GM10248 (cell line): ENCODE measurements at places on chromosomes 3 and 15.

- DNase-seq: no peak
Measured at GRCh38 chr15:85755471-85755870, 39.3 kb downstream of the KLHL25 start.

DNA sequence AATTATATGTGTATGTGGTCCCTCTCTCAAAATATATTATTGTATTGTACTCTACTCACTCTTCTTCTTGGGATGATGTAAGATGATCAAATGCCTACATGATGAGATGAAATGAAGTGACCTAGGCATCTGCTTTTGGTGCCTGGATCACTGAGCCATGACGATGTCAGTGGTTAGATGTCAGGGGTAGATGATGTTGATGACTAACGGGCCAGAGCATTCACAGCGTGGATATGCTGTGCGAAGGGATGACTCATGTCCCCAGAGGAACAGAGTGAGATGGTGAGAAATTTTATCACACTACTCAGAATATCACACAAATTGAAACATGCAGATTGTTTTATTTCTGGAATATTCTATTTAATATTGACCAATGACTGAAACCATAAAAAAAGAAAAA is 233.9 kb upstream of the CADM2 start:
- no peak for DNase-seq

- DNase-seq: no peak
Measured at GRCh38 chr15:25903024-25903581, 40.0 kb upstream of the ATP10A start.

- no peak for DNase-seq
Measured at GRCh38 chr3:121998611-121999473, 23.2 kb downstream of the ILDR1 start.

GRCh38 chr15:29097971-29098370 is 171.7 kb downstream of the NSMCE3 start:
- no peak for DNase-seq

- no peak for DNase-seq
Measured at GRCh38 chr3:51408813-51409212, 17.7 kb downstream of the RBM15B start.

- DNase-seq: no peak
Measured at GRCh38 chr3:195105389-195105788, 165.6 kb downstream of the XXYLT1 start.

DNA sequence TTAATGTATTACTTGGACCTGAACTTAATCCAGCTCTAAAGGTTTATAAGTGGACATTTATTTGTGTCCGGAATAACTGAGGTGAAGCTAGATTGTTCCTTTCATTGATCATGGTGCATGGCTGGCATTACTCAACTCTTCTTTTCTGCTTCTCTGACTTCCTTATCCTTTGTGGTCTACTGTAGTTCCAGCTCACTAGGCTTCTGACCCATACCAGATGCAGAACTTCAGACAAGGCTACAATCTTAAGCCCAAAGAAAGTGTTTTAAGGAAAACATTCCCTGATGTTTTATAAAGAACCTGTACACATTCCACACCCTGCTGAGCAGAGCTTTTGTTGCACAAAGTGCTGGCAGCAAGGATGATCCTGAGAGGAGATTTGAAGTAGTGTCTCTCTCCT is 250.8 kb upstream of the TGFBR2 start:
- no peak for DNase-seq

GRCh38 chr15:62639906-62640605 is 402.5 kb upstream of the TPM1 start:
- no peak for DNase-seq

DNA sequence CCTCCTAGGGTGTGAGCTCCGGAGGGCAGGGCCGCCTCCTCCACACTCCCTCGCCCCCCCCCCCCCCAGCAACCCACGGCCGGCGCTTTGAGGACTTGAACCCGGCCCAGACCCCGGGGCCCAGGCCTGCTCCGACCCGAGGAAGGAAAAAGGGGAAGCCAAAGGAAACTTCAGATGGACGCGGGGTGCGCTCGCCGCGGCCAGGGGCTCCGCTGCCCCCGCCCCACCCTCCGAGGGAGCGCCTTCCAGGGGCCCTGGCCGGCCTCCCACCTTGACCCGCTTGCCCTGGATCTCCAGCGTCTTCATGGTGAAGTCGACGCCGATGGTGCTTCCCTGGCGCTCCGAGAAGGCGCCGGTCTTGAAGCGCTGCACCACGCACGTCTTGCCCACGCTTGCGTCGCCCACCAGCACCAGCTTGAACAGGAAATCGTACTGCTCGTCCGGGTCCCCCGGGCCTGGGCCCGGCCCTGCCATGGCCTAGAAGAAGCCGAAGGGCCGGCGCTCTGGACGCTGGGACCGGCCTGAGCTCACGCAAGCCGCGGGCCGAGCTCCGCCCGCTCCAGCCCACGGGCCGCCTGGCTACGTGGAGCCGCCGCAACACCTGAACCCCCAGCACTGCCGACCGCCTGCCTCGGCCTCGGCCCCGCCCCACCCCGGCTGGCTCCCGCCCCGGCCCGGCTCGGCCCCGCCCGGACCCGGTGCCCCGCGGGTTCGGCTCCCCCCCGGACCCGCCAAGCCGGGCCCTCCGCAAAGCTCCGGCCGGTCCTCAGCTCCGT is 400 bp downstream of the RAB43 start:
- no peak for DNase-seq

DNA sequence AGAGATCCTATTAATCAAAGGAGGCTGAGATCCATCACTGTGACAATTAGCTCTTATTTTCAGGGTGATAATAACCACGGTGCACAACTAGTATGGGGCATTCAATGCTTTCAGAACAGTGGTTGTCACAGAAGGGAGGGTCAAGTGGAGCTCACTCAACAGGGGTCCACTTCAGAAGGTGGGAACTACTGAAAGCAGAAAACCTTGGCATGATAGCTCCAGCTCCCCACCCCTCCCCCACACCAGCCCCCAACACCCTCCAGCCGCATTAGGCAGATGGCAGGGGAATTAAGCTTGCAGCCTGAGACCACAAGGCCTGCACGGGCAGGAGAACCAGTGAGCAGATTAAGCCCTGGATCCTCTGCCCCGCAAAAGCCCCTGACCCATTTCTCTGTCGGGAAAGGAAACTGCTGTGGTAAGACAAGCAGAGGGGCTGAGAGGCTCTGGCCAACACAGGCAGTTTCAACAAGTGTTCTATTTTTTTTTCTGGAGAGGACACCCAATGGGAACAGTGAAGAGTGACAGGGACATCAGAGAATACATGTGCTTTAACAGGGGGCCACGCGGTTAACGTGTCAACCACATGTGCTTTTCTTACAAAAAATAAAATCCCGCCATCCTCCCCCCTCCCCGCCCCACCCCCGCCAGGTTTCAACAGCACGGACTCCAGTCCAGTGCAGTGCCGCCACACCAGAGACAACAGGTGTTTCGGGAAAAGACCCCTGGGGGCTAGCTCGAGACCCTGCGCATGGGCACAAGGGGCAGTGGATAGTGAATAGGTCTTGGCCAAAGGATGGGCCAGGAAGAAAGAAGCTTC is 997 bp downstream of the FYCO1 start:
- DNase-seq: peak; percentile 68

- DNase-seq: no peak
Measured at GRCh38 chr15:74425630-74426029, 8.1 kb downstream of the SEMA7A start.

DNA sequence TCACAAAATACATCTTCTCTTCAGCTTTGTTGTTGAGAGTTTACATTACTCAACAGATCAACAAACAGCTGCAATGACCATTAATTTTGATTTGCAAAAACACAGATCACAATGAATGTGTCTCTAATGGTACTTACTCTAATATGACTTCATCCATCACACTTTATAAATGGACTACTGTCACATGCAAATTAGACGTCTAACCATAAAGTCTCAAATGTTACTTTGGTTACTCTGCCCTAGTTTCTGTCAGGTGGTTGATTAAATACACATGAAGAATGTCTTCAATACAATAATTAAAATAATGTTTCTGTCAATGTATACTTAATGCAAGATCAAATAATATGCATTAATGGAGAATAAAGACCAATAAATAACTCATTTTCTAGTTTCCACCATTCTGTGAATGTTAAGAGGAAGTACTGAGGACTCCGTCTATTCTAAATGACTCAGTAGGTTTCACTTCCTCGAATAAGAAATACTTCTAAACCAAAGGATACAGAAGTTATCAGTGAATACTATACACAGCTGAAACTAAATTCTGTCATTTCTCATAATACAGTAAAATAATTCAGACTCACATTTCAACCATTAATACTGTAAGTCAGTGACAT is 145.8 kb downstream of the CBLB start:
- peak; percentile 53 for DNase-seq

- DNase-seq: no peak
Measured at GRCh38 chr3:38367779-38368178, 21.2 kb downstream of the XYLB start.

DNA sequence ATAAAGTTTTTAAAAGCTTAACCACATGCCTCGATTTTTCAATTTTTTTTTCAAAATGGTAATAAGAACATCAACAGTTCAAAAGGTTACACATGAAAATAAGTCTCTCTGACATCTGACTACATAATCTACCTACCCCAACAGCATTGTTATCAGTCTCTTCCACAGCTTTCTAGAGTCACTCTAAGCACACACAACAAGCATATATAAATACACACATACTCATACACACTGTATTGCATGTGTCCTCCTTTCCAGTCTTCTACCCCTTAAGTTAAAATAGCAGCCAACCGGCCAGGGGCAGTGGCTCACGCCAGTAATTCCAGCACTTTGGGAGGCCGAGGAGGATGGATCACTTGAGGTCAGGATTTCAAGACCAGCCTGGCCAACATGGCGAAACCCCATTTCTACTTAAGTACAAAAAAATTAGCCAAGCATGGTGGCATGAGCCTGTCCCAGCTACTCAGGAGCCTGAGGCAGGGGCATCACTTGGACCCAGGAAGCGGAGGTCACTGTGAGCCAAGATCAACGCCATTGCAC is 12.2 kb downstream of the TBL1XR1 start:
- DNase-seq: no peak

DNA sequence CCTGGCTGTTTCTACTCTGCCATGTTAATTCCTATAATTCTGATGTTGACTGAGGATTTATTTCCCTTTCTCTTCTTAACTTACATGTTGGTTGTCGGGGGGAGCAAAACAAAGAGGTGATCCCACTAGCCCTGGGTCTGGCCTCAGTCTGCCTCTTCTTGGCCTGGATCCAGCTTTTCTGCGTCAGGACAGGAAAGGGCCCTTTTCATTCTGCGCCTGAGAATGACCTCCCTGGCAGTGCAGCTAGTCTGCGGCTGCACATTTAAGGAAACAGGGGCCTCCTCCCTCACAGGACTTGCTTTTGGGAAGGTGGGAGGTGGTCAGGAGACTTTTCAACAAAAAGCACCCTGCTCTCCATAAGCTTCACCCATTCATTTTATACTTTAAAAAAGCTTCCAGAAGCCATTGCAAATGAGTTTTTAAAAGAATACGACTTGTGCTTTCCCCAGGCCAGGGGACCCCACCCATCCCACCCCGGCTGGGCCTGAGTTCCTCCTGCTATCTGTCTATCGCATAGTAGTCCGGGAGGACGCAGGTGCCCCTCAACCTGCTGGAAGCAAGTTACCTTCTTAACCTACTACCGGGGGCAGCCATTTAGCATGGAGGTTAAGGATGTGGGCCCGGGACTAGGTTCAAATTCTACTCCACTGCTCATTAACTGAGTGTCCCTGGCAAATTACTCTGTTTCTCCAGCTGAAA is 21.3 kb upstream of the EHD4 start:
- DNase-seq: no peak

GRCh38 chr3:156899951-156900350 is 73.8 kb downstream of the LEKR1 start:
- DNase-seq: no peak

- DNase-seq: no peak
Measured at GRCh38 chr15:92394309-92395097, 822 bp downstream of the ST8SIA2 start.

- DNase-seq: peak; percentile 34
Measured at GRCh38 chr3:5187920-5188418, 462 bp downstream of the EDEM1 start.

DNA sequence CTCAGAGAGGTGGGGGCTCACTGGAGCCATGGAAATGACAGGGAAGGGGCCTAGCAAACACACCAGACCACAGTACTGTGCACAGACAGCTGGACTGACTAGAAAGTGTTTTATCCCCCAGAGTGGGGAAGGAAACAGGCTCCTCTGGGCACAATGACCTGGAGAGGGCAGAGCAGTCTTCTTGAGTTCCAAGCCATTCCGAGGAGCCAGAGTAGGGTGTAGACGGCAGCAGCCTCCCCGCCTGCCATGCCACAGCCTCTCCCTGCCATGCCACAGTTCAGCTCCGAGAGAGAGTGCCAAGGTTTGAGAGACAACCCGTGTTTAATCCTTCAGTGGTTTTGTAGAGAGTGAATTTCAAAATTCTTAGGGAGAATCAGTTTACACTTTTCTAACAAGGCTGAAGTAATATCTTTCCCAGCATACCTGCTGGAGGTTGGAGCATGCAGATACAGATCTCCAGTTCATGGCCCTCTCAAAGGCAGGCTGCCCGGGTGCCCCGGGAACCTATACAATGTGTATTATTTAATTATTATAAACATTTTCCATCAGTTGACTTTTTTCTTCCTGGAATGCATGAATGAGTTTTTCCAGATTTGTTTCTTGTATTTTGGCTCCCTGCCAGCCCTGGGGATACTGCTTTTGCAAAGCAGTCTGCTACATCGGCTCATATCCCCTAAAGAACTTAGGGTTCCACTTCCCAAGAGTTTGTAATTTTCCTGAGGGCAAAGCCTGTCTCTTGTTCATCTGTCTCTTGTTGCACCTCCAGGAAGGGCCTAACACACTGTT is 3.2 kb downstream of the PODXL2 start:
- no peak for DNase-seq

- no peak for DNase-seq
Measured at GRCh38 chr15:89111961-89112340, 23.7 kb downstream of the ABHD2 start.

DNA sequence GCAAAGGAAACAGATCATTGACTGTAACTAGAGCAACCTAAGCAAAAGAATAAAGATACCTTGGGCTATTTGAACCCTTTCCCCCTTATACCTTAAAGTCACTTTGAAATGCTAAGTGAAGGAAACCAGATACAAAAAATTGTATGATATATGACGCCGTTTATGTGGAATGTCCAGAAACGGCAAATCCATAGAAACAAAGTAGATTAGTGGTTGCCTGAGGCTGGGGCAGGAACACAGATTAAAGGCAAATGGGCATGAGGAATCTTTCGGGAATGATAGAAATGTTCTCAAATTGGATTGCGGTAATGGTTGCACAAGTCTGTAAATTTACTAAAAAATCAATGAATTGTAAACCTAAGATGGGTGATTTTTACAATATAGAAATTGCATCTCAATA is 160.1 kb upstream of the CCDC54 start:
- no peak for DNase-seq

- DNase-seq: no peak
Measured at GRCh38 chr3:121855555-121855954, 20.5 kb downstream of the EAF2 start.

GRCh38 chr15:57505949-57506391 is 85.7 kb upstream of the MYZAP start:
- DNase-seq: no peak

GRCh38 chr3:134291319-134292254 is 40.9 kb upstream of the RYK start:
- DNase-seq: no peak

GRCh38 chr3:37537914-37538691 is 323.6 kb upstream of the CTDSPL start:
- no peak for DNase-seq
